Cerebellum (tissue), 4 donors: ENCODE measurements at places on chromosomes 16 and 17.

DNA sequence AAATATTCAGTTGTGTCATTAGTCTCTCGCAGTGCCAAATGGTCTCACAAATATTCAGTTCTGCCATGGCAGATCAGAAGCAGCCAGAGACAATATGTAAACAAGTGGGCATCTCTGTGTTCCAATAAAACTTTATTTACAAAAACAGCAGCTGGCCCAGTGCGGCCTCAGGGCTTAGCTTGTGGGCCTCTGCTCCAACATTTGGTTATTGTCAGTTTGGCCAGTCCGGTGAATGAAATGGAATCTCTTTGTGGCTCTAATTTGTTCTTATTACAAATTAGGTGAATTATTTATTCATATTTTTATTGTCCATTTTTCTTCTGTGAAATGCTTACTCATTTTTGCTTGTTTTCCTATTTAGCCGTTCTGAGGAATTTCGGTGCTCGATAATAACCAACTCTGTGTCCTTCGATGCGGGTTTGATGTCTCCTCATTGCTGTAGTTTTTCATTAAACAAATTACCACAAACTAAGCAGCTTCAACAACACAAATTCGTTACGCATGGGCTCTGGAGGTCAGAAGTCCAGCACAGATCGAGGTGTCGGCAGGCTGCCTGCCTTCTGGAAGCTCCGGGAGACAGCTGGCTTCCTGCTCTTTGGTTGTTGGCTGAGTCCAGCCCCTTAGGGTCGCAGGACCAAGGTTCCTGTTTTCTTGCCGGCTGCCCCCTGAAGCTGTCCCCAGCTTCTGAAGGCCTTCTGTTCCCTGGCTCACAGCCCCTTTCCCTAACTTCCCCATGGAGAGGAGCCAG lies 4.1 kb upstream of the SLC38A10 start:
- DNase-seq: no peak

DNA sequence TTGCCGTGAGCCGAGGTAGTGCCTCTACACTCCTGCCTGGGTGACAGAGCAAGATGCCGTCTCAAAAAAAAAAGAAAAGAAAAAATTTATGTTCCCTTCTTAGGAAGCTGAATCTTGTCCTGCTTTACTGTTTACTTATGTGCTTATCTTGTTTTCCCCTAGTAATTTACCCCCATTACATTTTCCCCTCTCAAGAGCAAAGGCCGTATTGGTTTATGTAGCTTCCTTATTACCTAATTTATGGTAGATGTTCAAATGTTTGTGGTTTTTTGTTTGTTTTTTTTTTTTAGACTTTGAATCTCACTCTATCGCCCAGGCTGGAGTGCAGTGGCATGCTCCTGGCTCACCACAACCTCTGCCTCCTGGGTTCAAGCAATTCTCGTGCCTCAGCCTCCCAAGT lies 10.3 kb upstream of the SLC52A1 start:
- no peak for DNase-seq

DNA sequence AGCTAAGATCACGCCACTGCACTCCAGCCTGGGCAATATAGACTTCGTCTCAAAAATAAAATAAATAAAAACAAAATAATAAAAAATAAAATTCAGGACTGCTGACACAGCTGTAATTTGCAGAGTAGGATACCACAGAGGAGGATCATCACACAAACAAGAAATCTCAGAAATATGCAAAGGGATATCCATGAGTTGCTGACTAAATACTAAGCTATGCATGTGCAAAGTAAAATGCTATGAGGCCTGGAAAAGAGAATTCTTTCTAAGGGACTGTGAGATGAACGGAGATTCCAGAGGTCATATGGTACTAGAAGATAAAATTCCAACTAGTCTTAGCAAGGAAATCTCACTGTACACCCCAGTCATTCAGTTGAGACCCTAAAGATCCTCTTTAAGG lies 74.8 kb downstream of the SLC39A11 start:
- DNase-seq: no peak

DNA sequence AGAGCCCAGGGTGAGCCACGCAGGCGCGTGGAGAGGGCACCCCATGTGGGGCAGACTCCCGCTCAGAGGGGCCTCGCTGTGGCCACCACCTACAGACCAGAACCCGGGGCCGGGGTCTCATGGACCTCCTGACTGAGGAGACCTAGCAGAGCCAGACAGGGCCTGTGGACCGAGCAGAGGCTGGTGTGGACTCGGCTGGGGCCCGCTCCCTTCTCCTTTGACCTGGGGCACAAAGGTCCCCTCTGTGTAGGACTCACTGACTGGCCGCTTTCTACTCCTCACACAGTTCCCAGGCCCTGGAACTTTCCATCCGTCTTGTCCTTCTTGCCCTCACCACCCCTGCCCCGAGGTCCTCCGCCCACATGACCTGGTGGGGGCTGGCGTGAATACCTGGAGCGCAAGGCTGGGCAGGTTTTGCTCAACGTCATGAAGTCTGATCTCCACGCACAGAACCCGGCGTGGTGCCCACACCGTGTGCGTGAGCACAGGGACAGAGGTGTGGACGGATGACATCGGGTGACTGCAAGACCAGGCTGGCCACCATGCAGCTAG lies 44.7 kb upstream of the ACSF3 start:
- DNase-seq: no peak

GRCh38 chr16:51624080-51624775 lies 473.2 kb upstream of the SALL1 start:
- no peak for DNase-seq

DNA sequence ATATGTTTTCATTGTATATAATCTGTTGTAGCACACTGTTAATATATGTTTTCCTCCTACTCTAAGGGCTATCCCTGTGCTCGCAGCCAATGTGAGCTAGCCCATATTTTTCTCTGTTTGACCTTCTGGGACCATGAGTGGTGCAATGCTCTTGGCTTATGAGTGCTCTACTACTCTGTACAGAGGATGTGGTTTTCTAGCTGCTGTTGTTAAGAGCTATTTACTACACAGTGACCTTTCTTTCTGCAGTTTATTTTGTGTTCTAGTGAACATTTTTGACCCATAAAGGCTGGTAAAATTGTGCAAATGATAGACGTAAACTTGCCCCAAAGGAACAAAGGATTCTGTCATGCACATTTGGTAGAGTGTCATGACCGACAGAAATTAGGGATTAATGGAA lies 84.1 kb upstream of the CPHXL start:
- DNase-seq: no peak
